Metanephros (tissue), 2 donors: ENCODE measurements at places on chromosomes 7 and 10. TPM values are rescaled to one million over a fixed set of nuclear protein-coding genes. Genes with fewer than 3 reads are reported as not detected.

The MYL10 gene
- total RNA-seq, result 8.8 TPM

The MYOF gene
- 48.1 TPM for total RNA-seq

The CUZD1 gene
- total RNA-seq, result 0.29 TPM

The SLC39A12 gene
- total RNA-seq, result not detected

The GCK gene
- total RNA-seq, result 2.9 TPM

The C10orf62 gene
- 2.3 TPM for total RNA-seq

The HOXA3 gene
- total RNA-seq, result 77.4 TPM

The VGF gene
- 0.23 TPM for total RNA-seq

The NPTX2 gene
- total RNA-seq, result 2.3 TPM

The HTR7 gene
- total RNA-seq, result 1.4 TPM

The OR2A5 gene
- total RNA-seq, result not detected

The VPS41 gene
- total RNA-seq, result 40.5 TPM

The INA gene
- 0.58 TPM for total RNA-seq

The ARMC3 gene
- total RNA-seq, result 5.5 TPM

The TMEM270 gene
- total RNA-seq, result not detected

The ZNF735 gene
- total RNA-seq, result not detected

The KLF14 gene
- total RNA-seq, result 1.2 TPM

The CCDC136 gene
- 13.8 TPM for total RNA-seq
